ENCODE measurements at places on chromosomes 12 and 14. TPM values are rescaled to one million over a fixed set of nuclear protein-coding genes. Genes with fewer than 3 reads are reported as not detected.

The GMPR2 gene
- total RNA-seq, result 67.0 TPM

The NELL2 gene
- total RNA-seq, result 8.4 TPM

The KRT6C gene
- 0.28 TPM for total RNA-seq

The TMEM179 gene
- total RNA-seq, result 0.09 TPM

The BEST3 gene
- 4.1 TPM for total RNA-seq

The SLC2A14 gene
- total RNA-seq, result 0.19 TPM

DNA sequence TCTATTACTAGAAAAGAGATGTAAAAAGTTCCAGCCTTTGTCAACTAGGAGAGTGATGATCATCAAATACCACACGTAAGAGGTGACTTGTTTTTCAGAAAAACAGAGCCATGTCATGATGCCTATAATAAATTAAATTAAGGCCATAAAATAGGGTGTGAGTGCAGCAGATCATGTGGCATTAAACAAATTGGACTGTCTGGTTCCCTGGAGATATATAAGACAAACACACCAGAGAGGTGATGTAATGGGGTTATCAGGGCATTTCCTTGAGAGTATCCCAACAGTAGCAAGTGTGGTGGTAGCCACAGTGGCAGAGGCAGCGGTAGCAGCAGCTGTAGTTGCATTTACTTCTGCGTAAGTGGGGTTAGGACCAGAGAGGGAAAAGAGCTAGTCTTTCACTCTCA lies 14.6 kb upstream of the GALNT6 start:
- H3K27me3 ChIP-seq, result no peaks in the 10 kb centered on the region
- no peak for DNase-seq
- no peak overlapping the region for H3K4me3 ChIP-seq
- H3K27ac ChIP-seq, result no peak overlapping the region
- H3K36me3 ChIP-seq, result no peaks in the 10 kb centered on the region

DNA sequence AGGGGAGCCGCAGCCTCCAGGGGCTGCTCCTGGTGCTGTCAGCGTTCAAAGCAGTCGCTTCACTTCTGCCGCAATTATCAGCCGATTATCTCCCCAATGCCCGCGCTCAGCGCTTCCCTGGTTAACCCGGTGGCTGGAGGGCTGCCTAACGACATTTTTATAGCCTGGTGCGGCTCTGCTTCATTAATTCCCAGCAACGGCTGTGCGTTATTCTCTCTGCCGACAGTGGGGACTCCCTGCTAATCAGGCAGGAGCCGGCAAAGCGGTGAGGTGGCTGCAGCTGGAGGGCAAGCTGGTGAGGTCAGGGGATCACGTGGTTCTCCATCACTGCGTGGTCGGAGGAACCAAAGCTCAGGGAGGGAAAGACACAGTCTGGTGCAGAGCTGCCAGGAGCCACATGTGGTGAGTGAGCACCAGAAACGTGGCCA lies 62.9 kb downstream of the GLRX5 start:
- DNase-seq, result no peak
- no peak overlapping the region for H3K27ac ChIP-seq
- no peaks in the 10 kb centered on the region for H3K4me1 ChIP-seq

DNA sequence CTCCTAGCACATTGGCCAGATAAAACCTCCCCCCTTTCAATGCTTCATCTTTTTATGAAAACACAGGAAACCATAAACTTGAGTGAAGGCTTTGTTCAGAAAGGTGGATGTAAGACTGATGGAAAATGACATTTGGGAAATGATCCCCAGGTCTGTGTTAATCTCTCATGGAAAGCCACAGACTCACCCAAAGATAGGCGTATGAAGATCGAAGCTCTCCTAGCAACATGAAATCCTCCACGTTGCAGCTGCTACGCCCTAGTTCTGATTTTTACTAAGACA lies 63.4 kb upstream of the PTGR2 start:
- H3K4me1 ChIP-seq, result peaks cover 41% of the 10 kb centered on the region
- H3K36me3 ChIP-seq, result no peaks in the 10 kb centered on the region
- H3K27ac ChIP-seq, result peak overlapping the region; percentile 99

DNA sequence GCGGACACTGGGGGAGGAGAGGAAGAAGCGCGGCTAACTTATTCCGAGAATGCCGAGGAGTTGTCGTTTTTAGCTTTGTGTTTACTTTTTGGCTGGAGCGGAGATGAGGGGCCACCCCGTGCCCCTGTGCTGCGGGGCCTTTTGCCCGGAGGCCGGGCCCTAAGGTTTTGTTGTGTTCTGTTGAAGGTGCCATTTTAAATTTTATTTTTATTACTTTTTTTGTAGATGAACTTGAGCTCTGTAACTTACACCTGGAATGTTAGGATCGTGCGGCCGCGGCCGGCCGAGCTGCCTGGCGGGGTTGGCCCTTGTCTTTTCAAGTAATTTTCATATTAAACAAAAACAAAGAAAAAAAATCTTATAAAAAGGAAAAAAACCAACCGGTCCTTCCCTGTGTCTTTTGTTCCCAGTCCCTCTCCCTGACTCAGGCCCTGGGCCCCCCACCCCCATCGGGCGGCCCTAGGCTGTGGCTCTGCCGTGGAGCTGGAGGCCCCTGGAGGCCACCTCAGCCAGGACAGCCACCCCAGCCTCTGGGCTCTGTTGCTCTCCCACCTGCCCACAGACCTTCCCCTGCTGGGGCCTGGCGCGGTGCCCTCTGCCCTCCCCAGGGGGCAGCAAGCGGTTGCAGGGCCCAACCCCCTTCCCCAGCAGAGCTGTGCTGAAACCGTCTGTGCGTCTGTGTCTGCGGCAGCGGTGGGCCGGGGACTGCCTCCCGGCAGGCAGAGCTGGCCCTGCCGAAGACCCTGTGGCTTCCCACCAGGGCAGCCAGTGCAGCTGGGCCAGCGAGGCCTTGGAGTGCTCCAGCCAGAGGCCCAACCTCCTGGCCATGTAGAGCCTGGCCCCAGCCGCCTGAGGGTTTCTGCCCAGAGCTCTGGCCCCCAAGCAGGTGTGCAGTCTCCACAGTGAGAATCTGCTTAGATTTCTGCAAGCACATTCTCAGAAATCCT lies 4.0 kb upstream of the CRIP2 start:
- DNase-seq, result no peak
- peaks cover 34% of the 10 kb centered on the region for H3K27me3 ChIP-seq
- H3K4me3 ChIP-seq, result no peak overlapping the region
- H3K36me3 ChIP-seq, result peaks cover 28% of the 10 kb centered on the region
- no peak overlapping the region for H3K27ac ChIP-seq

GRCh38 chr12:121284551-121285390 lies 11.7 kb downstream of the CAMKK2 start:
- no peak overlapping the region for H3K27ac ChIP-seq
- DNase-seq, result no peak
- peaks cover 8% of the 10 kb centered on the region for H3K36me3 ChIP-seq
- H3K27me3 ChIP-seq, result no peaks in the 10 kb centered on the region
- peaks cover 5% of the 10 kb centered on the region for H3K4me1 ChIP-seq

GRCh38 chr14:43803076-43803689 lies 703.9 kb downstream of the FSCB start:
- H3K27ac ChIP-seq, result no peak overlapping the region
- H3K27me3 ChIP-seq, result no peaks in the 10 kb centered on the region
- H3K4me1 ChIP-seq, result no peaks in the 10 kb centered on the region
- H3K36me3 ChIP-seq, result no peaks in the 10 kb centered on the region

- peak; percentile 64 for DNase-seq
- no peaks in the 10 kb centered on the region for H3K27me3 ChIP-seq
- peak overlapping the region; percentile 92 for H3K27ac ChIP-seq
- peak overlapping the region; percentile 51 for H3K4me3 ChIP-seq
- H3K36me3 ChIP-seq, result no peaks in the 10 kb centered on the region
Measured at GRCh38 chr14:97977651-97978261, 1180.6 kb downstream of the VRK1 start.

All from thymus (tissue), 14 donors.